ENCODE measurements at places on chromosomes 1 and 21.

DNA sequence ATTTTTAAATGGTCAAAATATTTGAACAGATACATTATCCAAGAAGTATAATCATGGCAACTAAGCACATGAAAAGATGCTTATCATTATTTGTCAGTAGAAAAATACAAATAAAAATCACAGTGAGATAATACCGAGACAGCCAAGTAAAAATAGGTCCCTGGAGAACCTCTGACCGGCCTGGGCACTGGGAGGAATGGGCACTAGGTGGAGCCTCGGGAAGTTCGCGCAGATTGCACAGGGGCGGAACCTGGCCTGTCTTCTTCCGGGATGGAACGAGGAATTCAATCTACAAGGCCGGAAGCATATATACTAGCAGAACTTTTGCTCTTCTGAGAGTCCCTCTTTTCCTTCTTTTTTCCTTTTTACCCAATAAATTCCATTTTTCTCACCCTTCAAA, 148.5 kb upstream of the CHRM3 start:
- no peak for DNase-seq

DNA sequence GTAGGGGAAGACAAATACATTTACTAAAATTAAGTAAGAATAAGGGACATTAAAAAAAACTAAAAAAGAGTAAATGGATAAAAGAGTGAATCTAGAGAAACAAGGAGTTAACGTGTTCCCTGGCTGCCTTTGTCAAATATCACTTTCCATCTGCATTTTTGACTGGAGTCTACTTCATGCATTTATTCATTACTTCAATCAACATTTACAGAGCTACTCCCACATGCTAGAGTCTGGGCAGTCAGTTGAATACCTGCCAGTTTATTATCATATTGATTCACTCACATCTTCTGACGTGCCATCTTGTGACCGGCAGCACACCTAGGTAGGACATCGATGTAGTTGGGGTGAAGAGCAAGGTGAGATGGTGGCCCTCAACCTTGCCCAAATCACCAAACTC, 35.6 kb upstream of the KCNA3 start:
- no peak for DNase-seq

DNA sequence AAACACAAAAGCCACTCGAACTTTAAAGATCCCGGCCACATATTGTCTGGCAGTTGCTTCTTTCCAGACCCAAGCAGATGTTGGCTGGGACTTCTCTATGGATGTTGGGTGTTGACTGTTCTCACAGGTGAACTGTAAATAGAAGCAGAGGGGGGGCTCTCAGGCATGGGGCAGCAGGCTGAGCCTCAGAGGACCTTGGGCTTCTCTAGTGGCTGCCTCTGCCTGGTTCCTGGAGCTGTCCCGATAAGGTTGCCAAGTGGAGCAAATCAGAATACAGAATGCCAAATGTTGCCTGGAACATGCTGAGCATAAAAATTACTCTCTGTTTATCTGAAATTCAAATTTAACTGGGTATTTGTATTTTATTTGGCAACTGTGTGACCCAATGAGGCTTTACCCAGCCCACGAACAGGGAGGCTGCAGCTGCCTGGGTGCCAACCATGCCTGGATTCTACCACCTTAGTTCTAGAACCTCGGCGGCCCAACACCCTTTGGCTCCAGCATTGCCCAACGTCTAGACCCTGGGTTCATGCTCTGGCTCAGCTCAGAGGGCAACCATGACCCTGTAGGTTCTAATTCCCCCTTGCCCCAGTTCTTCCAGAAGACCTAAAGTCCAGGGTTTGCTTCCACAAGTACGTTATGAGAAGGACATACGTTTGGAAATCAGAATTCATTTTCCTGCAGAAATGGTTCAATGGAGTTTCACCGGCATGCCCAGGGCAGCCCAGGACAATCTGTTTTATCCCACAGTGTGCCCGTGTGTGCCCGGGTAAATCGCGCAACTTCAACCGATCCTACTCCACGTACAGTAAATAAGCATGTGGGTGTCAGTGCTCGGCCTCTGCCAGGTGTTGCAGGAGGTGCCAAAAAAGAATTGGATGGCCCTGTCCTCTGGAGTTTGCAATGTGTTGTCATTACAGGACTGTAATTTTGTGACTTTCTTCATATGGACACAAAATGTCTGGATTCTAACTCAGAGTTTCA, 5.4 kb upstream of the SLC45A1 start:
- no peak for DNase-seq

GRCh38 chr1:78703806-78704205, 54.2 kb downstream of the IFI44 start:
- no peak for DNase-seq

- DNase-seq: no peak
Measured at GRCh38 chr1:181655756-181656155, 172.4 kb downstream of the CACNA1E start.

DNA sequence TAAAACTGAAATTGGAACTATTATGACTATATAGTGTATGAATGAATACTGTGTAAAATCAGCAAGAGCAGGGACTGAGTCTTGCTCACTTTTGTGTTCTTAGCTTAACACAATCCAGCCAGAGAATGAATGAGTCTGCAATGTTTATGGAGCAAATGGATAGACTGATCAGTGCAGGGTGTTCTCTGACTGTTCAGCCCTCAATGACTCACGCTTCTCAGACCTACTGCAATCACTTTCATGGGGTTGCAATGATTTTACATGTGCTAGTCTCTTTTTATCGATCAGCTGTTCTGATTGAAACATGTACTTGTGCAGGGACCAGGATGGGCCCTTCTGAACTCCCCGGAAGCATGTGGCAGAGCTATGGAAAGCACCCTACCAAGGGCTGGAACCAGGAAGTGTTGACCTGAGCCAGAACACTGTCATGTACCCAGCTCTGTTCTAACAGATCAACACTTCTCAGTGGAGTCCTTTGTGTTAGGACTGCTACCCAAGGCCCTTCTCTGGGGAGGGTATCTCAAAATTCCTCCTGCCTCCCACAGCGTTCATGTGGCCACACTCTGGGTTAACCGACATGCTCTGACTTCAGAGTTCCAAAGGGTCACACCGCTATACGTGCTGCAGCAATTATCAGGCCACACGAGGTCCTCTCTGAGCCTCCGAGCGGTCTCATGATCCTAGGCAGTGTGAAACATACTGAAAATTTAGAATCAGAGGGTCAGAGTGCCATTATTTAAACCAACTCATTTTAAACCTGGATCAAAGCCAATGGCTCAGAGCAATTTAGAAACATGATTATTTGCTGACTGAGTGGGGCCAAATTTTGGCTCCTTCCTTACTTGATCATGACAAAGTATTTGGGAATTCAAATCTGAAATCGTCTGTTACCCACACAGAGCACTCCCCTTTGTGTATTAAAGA, 35.2 kb downstream of the GRIK1 start:
- no peak for DNase-seq

DNA sequence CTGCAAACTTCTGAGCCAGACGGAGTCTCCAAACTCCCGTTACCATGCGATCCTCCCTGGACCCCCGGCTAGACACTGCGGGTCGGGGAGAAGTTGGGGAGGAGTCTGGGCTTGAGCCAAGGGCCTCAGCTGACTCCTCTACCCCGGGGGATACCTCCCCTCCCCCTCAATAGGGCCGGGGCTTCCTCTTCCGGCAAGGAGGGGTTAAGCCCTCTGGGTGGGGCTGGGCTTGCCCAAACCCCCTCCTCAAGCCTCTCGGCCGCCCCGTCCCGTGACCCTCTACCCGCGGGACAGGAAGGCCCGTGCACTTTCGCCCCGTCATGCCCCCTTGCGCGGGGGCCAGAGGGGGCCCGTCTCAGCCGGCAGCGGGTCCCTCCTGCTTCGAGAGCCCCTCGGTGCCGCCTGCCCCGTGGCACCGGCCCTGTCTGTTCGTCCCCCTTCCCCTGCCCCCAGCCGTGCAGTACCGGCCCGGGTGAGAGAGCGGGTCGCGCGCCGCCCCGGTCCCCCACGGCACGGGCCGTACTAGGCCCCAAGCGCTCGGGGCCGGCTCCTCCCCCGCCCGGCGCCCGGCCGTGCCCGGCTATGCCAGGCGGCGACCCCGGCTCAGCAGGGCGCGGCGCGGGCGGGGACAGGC, 652 bp downstream of the ARL8A start:
- DNase-seq: no peak

GRCh38 chr1:190491404-190491803, 13.7 kb upstream of the BRINP3 start:
- DNase-seq: no peak

Measured in left forelimb (tissue), 1 donor.